ENCODE measurements at places on chromosomes 16 and 17.

- DNase-seq: peak; percentile 73
Observed at GRCh38 chr17:40333781-40334448, 24.9 kb downstream of the RARA start.

GRCh38 chr16:68230176-68230571, 5.8 kb downstream of the ESRP2 start:
- DNase-seq: no peak

DNA sequence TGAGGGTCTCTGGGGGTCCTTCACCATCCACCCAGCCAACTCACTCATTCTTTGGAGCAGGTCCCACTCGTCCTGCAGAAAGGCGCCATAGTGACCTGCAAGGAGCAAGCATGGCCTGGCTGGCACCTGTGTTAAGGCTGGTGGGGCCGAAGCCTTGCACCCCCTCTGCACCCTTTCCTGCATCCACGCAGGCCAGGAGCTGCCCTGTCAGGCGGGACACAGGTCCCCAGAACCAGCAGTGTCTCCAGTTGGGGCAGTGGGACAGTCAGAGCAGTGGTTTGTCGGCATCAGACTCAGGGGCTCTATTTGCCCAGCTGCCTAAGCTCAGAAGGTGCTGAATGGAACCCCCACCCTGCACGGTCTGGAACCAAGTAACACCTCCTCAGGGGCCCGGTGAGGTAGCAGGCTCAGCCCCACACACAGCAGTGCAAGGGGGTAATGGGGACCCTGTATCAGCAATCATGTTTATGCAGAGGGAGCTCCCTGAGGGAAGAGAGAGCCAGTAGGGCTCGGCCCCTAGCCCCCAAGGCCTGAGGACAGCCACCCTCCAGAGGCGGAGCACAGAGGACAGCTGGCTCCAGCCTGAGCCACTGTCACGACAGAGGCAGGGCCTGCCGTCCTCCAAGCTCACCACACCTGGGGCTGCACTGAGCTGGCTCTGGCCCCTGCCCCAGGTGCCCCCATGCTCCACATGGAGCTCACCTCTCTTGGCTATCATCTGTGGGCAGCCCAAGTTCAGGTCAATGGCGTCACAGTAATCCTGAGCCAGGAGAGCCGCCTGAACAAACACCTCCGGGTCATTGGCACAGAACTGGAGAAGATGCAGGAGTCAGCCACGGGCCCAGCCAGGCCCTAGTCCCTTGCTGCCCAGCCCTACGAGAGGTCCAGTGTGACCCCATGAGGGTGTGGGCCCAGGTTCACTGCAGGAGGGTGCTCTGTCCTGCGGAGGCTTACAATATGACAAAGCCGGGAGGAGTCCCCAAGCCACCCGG, 1.9 kb downstream of the DUS1L start:
- no peak for DNase-seq

- peak; percentile 57 for DNase-seq
Observed at GRCh38 chr17:78651554-78651953, 74.4 kb upstream of the DNAH17 start.

DNA sequence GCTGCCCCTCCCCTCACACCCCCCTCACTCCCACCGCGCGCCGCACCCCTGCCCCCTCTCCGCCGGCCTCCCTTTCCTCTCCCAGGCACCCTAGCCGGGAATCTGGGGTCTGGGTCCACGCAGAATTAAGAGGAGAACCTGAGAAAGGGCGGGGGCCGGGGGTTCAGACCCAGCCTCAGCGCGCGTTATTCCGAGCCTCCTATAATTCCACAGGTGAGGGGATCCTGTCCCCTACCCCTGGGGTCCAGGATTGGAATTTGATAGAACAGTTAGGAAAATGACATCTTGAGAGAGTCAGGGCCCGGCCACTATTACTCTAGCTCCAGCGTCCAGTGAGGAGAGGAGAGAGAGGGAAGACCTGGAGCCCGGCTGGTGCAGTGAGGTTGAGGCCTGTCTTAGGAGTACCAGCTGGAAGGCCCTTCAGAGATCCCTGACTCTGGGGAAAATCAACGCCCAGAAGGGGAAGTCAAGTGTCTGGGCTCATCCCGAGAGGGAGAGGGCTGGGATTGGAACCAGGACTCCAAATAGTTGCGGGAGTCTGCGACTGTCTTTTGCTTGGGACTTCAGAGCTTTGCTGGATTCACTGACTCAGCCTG, 17.3 kb downstream of the GRB7 start:
- DNase-seq: peak; percentile 31
